H4 (cell line): ENCODE measurements at places on chromosomes 2 and 18. TPM values are rescaled to one million over a fixed set of nuclear protein-coding genes. Genes with fewer than 3 reads are reported as not detected.

DNA sequence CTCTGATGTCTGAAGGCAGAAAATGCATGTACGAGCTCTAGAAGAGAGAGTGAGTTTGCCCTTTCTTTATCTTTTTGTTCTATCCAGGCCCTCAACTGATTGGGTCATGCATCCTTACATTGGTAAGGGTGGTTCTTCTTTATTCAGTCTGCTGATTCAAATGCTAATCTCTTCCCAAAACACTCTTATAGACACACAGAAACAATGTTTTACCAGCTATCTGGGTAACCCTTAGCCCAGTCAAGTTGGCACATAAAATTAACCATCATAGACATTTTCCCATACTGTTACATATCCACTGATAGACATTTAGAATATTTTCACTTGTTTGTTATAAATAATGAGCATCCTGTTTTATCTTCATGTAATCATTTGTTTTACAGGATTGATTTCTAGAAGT is 141.2 kb downstream of the TAF4B start:
- no peak for DNase-seq

DNA sequence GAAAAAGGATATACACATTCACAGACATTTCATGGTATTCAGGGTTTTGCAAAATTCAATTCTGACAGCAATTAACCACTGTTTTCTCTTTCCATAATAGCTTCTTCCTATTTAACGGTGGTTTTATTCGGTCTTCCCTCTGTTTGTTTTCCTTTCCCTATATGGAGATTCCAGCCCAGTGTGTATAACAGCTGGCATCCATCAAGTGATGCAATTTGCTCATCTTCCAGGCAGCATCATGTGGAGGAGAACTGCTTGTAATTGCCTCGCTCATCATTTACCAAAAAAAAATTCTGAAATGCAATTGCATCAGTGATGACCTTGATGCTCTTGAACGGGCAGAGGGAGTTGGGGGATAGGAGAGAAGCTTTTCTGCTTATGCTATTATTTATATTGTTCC is 165.9 kb upstream of the PGAP1 start:
- DNase-seq: no peak

GRCh38 chr18:70683263-70683662 is 394.4 kb downstream of the SOCS6 start:
- DNase-seq: no peak

GRCh38 chr2:158692372-158693103 is 102.6 kb upstream of the DAPL1 start:
- DNase-seq: no peak

DNA sequence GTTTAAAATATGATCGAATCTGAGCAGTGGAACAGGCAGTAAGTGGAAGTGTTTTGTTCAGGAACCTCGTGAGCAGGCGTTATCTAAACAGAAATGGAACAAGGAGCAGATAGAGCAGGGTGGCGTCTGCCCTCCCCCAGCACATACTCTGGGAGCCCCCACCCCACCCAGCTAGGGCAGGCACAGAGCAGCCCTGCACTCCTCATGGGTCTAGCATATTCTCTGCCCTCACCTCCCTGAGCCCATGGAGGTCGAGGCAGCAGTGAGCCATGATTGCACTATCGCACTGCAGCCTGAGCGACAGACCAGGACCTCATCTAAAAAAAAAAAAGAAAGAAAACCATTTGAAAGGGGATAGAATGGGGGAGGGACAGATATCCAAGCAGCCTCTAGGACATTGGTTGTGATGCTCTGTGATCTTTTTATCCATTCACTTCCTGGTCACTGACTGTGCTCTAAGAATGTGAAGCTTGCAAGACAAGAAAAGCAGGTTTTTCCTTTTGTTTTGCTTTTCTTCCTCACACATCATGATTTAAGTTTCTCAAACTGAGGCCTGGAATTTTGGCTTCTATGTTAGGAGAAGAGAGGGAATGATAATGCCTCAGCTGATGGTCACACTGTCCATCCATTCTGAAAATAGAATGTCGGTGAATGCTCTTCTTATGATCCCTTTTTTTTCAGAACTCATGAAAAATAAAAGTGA is 3.1 kb downstream of the MLPH start:
- DNase-seq: no peak

DNA sequence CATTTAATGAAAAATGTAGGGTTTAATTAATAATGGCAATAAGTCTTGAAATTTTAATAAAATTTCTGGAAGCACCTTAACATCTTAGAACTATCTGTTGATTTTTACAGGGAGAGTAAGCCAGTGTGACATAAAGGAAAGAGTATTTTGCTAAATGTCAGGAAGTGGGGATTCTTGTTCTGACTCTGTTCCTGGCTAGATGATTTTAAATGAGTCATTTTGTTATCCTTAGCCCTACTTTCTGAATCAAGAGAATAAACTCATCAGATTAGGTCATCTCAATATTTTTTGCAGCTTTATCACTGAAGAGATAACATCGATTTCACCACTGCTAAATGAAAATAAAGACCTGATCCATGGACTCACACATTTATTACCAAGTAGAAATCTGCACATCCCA is 377.5 kb upstream of the CYRIA start:
- DNase-seq: no peak

DNA sequence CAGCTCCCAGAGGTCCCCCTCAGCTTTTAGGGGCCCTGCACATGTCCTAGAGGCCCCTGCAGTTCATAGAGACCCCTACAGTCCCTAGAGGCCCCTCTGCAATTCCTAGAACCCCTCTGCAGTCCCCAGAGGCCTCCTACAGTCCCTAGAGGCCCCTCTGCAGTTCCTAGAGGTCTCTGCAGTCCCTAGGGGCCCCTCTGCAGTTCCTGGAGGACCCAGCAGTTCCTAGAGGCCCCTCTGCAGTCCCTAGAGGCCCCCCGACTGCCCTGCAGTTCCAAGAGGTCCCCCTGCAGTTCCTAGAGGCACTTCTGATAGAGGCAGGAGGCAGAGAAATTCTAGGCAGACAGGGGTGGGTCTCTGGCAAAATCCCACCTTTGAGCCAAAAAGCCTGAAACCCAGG is 35.4 kb downstream of the MC2R start:
- no peak for DNase-seq

DNA sequence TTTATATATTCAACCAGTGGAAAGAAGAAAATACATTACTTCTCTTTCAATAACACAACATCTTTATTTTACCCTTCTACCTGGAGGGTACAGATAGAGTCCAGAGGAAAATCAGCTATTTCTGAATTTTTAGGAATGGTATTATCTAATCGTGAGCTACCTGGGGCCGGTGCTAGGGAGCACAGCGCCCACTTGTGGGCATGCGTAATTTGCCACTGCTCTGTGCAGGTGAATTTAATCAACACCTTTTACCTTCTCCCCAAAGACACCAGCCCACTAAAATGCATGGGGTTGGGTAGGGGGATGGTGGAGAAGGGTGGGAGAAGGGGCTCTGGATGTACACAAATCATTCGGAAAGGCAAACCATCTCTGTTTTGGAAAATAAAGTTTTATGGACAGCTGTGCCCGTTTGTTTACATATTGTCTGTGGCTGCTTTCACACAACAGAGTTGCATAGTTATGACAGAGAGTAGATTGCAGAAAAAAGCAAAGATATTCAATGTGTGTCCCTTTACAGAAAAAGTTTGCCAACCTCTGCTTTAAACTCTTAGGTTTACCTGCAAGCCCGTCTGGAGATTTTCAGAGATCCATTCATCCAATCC is 51.5 kb upstream of the DCC start:
- DNase-seq: no peak

GRCh38 chr18:79355433-79356335 is 40.0 kb upstream of the NFATC1 start:
- no peak for DNase-seq

DNA sequence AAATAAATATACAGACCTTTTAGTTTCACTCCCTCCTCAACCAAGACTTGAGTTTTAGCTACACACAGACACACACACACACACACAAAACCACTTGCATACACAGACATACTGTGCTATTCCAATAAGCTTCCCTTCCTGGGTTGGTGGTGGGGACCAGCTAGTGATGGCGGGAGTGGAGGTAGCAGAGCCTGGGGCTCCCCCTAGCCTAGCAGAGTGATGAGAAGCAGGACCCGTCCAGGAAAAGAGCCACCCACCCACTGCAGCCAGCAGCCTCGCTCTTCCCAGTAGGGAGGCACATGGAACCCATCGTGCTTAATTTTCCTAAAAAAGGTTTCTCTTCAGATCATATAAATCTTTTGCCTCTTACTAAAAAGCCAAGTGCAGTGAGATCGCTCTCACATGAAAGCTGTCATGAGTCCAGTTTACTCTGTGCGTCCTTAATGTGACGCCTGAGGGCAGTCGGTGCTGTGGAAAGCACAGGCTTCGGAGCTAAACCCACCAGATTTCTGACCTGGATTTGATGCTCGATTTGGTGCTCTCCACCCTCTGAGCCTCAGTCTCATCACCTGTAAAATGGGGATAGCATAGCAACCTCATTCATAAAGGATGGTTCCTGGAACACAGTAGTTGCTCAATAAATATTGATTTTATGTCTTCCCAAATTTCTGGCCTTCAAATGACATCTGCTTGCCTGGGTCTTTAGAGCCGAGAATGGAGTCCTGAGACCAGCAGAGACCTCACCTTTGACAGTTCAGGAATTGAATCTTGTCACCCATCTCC is 60.1 kb upstream of the YWHAQ start:
- no peak for DNase-seq

GRCh38 chr2:192437653-192438052 is 242.9 kb upstream of the TMEFF2 start:
- no peak for DNase-seq

- no peak for DNase-seq
These were observed 163.4 kb downstream of the COL6A3 start for GRCh38 chr2:237250599-237250998.

- no peak for DNase-seq
These were observed 58.0 kb downstream of the FARP2 start for GRCh38 chr2:241413929-241414580.

- no peak for DNase-seq
These were observed 151.4 kb downstream of the HNMT start for GRCh38 chr2:138115666-138116065.

- no peak for DNase-seq
These were observed 471.0 kb upstream of the CDH2 start for GRCh38 chr18:28647961-28648360.

DNA sequence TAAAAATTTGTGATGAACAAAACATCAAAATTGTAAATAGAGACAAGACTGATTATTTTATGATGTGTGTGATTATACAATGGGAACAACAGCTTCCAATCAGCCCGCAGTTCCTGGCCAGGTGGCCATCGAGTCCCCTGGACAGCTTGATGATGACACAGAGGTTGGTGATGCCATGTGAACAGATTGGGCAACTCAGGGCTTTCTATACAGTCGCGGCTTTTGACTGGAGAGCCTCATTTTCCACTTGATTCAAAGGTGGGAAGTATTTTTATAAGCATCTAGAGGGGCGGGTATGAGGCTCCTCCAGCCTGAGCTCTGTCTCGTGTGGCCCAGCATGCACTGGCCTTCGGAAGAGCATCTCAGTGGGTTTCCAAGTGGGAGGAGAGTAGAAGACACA is 14.9 kb upstream of the HPCAL1 start:
- no peak for DNase-seq

GRCh38 chr18:63160172-63160995 is 159.2 kb downstream of the BCL2 start:
- no peak for DNase-seq

GRCh38 chr2:225670111-225670974 is 270.8 kb downstream of the NYAP2 start:
- peak; percentile 50 for DNase-seq

GRCh38 chr2:9422321-9423099 is 818 bp downstream of the ITGB1BP1 start:
- DNase-seq: no peak

DNA sequence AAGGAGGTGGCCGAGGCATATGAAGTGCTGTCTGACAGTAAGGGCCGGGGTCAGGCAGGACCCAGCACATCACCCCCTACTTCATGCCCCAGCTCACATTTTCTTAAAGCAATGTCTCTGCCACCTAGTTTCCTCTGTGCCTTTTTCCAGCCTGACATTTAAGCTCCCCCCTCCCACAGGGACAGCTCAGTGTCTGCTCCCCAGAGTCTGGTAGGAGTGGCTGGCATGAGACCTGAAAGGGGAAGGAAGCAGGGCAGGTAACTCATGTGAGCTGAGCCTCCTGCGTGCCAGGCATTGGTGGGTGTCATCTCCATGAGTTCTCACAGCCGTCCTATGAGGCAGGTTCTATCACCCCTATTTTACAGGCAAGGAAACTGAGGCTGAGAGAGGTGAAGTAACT is 1.5 kb downstream of the DNAJB2 start:
- DNase-seq: no peak

- no peak for DNase-seq
These were observed 117.3 kb downstream of the DPP4 start for GRCh38 chr2:161956738-161957137.

DNA sequence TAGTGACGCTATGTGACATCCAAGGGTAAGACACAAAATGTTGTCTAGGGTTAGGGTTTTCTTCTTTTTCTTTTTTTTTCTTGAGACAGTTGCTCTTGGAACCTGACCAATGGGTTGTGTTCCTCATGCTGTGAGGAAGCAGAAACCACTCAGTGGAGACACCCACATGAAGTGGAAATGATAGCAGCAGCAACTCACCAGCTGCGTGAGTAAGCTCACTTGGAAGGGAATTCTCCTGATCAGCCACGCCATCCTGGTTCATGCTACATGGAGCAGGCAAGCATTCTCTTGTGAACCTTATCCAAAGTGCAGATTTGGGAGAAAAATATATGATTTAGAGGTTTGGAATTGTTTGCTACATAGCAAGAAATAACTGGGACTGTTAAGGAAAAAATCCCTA is 863.7 kb downstream of the EPHA4 start:
- DNase-seq: no peak

- no peak for DNase-seq
These were observed 261.8 kb downstream of the SPAG16 start for GRCh38 chr2:213545964-213546475.

DNA sequence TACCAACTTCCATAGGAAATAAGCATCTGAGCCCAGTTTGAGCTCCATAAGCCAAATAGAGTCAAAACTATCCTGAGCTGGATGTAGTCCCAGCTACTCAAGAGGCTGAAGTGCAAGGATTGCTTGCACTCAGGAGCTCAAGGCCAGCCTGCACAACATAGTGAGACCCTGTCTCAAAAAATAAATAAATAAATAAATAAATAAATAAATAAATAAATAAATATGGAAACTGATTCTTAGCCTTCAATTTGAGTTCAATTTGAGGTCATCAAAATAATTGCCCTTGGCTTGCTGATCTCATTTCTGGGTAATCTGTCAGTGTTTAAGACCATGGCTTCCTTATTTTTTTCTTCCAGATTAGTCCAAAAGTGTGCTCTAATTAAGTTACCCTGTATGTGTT is 184.9 kb upstream of the CDH20 start:
- no peak for DNase-seq

GPR55 gene
- total RNA-seq: 0.66 and 0.87 TPM in 2 replicates

DLGAP1 gene
- 0.06 TPM in 1 of 2 replicates, not detected in the other for total RNA-seq

ANKRD12 gene
- total RNA-seq: 5.1 and 14.1 TPM in 2 replicates

SERPINB4 gene
- total RNA-seq: not detected in 2 replicates

STAMBP gene
- 63.7 and 64.8 TPM in 2 replicates for total RNA-seq

ALPG gene
- total RNA-seq: not detected in 2 replicates

NAT8 gene
- not detected in 2 replicates for total RNA-seq

NLRC4 gene
- total RNA-seq: not detected in 2 replicates

SNED1 gene
- total RNA-seq: 1.7 and 2.6 TPM in 2 replicates

IL18RAP gene
- 0.06 TPM in 1 of 2 replicates, not detected in the other for total RNA-seq

KIF5C gene
- total RNA-seq: 1.7 and 2.6 TPM in 2 replicates

KCNS3 gene
- total RNA-seq: 4.7 and 5.4 TPM in 2 replicates

ARHGAP25 gene
- 0.49 and 0.56 TPM in 2 replicates for total RNA-seq

PROM2 gene
- total RNA-seq: 0.10 and 0.35 TPM in 2 replicates

CCDC121 gene
- 1.5 and 1.9 TPM in 2 replicates for total RNA-seq

GPR17 gene
- total RNA-seq: not detected in 2 replicates

CCDC178 gene
- not detected in 2 replicates for total RNA-seq

SP5 gene
- total RNA-seq: not detected in 2 replicates

ICA1L gene
- total RNA-seq: 4.1 and 5.7 TPM in 2 replicates
